ENCODE measurements at places on chromosomes 12 and 14.

GRCh38 chr12:57726884-57727757 lies 11.4 kb downstream of the AGAP2 start:
- DNase-seq: no peak

- no peak for DNase-seq
Measured at GRCh38 chr12:123522164-123522563, 11.4 kb downstream of the RILPL1 start.

DNA sequence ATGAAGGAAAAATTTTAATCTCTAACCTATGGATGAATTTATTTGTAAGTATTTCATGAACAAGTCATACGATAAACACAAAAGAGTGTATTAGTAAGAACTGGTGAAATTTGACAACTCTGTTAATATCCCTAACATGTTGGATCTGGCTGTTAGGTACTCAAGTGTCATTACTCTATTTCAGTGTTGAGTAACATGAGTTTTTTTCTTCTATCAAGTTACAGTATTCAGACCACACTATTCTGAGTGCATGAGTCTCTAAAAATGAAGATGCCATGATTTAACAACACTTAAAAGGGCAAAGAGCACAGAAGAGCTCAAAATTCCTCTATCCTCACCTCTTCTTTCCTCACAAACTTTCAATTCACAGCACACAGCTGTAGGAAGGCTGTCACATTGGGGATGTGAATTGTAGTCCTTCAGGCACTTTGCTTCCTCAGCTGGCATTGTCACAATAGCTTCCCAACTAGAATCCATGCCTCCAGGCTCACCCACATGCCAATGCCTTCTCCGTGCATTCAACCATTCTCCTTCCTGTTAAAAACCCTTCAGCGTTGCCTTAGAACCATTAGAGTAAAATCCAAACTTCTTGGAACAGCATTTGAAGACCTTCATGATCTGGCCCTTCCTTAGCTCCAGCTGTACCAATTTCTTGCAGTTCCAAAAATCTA lies 73.7 kb upstream of the DBX2 start:
- DNase-seq: no peak

DNA sequence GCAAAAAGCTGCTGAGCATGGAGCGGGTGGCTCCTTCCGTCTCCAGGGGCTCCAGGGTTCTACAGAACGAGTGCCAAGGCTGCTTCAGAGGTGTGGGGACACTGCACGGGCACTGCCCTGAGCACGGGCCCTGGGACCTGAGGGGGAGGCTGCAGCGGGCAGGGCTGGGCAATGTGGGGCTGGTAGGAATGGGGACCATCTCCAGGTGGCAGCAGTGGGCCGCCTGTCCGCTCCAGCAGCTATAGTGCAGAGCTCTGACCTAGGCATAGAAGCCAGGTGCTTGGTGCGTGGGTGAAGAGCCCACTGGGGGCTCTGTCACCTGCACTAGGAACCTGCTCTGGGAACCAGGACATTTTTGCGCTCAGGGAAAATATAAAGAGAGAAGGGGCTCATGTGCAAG lies 22.3 kb downstream of the HDAC7 start:
- no peak for DNase-seq

DNA sequence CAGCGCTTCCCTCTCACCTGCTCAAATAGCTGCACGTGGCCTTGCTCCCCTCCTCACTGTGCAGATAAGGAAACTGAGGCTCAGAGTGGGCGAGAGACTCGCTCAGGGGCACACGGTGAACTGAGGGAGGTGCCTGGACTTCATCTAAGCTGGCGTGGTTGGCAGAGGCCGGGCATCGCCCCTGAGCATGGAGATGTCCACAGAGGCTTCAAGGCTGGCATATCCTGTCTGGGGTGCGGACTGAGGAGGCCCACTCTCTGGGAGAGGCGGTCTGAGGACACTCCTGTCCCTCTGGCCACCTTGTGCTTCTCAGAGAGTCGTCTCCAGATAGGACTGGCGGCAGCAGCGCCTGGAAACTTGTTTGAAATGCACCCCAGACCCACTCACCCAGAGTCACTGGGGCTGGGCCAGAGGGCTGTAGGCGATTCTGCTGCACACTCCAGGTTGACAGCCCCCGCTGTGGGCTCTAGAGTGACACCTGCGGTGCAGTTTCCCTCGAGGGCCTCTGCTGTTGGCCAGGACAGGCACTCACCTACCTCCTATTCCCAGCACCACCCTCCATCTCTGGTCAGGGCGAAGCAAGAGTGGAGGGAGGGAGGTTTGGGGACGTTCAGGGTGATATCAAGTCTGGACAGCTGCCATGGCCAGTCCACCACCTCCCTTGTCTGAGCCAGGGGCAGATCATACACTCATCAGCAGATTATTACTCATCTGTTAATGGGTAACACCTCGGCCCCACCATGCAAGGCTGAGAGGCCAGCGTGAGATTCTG lies 11.2 kb upstream of the LBHD2 start:
- DNase-seq: no peak

DNA sequence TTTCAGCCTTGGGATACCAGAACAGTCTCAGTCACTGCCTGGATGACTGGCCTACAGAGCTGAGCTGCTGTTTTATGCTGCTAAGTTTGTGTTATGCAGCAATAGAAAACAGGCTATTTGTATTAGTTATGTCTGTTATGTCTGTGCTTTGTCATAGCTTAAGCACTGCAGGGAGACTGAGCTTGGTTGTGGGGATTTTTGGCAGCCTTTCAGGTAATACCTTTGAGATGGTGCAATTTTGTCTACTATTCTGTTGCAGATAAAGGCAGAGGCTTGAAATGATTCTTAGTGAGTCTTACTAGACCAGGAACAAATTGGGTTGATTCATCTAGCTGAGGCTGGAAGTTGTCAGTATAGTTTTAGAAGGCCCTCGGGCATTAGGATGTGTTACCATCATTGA lies 201.3 kb upstream of the RBM19 start:
- no peak for DNase-seq

DNA sequence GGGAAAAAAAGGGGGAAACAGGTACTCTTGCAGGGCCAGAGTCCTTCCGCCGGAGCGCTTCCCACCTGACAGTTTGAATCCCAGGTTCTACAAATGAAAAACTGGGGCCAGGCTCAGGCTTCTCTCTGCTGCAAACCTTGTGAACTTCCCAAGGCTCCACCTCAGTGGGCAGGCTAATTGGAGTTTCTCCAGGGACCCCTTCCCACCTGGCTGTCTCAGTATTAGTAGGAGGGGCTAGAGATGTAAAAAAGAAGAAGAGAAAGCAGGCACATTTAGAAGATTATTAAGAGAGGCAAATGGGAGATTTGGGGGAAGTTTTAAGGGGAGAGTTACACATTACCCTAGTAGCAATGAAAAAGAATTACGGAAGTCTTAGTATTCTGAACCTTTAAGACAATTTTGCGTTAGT lies 20.0 kb upstream of the CLEC2D start:
- DNase-seq: no peak

- DNase-seq: no peak
Measured at GRCh38 chr12:105030820-105031807, 45.0 kb downstream of the NOPCHAP1 start.

- no peak for DNase-seq
Measured at GRCh38 chr12:98808243-98808875, 163.3 kb downstream of the APAF1 start.

DNA sequence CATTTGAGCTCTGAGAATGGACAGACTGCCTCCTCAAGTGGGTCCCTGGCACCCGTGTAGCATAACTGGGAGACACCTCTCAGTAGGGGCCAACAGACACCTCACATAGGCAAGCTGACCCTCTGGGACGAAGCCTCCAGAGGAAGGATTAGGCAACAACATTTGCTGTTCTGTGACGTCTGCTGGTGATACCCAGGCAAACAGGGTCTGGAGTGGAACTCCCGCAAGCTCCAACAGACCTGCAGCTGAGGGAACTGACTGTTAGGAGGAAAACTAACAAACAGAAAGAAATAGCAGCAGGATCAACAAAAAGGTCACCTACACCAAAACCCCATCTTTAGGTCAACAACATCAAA lies 69.6 kb downstream of the CEP83 start:
- no peak for DNase-seq

DNA sequence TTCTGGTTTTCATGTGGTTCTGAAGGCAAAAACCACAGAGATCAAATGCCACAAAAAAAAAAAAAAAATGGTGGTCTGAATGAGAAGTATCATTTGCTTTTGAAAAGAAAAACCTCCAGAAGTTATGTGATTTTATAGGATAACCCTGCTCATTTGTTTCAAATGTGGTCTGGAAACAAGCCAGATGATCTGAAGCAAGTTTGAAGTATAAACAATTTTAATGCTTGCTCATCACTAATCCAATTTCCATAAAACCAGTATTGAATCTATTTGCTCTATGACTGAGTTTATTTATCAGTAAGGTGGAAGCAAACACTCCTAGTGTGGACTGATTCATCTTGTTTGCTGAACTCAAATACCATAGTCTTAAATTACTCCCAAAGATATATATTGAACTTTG lies 407.3 kb upstream of the FLRT2 start:
- DNase-seq: no peak

- DNase-seq: no peak
Measured at GRCh38 chr14:61557854-61558253, 137.5 kb upstream of the HIF1A start.

DNA sequence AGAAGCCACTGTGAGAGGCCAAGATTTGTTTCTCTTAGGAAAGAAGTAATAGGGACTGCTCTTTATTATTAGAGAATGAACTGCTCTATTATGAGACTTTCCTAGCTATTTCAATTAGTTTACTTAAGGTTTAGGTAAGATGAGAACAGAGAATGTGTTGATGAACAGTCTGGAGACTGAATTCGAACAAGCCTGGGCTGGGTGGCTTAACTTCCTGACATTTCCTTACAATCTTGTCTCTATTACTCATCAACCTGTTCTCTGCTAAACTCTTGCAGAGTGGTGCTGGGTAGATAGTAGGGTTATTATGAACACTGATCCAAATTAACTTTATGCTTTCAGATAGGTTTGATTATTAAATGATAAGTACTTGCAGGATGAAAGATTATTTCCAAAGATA lies 31.2 kb downstream of the SLC15A5 start:
- DNase-seq: no peak

DNA sequence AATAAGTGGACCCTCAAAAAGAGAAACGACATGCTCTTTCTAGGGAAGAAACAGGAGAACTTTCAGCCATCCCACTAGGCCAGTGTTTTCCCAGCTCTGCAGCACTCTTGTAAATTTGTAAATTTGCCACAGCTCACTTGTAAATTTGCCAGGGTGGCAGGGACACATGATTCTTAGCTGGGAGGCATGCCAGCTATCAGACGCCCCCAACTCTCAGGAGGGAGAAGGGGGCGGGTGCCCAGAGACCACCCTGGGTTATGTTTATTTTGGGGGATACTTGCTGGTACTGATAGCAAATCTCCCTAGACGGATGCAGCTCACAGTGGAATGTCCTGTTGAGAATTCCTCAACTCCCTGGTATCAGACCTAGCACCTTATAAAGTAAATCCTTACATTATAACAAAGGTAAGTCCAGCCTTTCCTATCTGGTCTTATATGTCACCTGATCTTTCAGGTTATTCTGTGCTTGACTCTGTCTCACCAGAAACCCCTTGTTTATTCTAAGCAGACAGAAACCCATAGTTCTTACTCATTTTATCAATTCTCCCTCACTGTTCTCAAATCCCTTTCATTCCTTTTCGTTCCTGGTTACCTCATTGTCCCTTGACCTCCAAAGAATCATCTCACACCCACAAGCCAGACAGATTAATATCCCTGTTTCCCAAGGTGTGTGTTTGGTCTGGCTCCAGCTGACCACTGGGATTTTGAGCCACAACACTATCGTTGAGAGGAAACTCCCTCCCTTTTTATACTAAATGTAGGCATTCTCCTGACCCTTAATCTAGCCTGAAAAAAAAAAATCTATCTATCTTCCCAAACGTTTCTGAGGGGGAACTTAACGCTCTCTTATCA lies 69.3 kb upstream of the HMGA2 start:
- DNase-seq: no peak

DNA sequence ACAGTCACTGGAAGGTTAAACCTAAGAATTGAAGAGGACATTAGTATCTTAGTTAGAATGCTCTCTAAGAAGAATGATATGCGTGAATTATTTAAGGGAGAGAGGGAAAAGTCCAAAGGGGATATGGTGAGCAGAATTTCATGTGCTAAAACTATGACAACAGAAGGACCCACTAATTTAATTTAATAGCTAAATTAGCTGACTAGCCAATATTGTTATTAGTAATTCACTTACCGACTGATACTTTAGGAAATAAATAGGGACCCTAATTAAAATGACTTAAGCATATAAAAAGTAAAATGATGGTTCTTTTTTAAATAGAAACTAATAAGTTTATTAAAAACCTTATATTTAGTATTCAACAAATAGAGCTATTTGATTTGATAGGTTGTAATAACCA lies 179.6 kb downstream of the RASSF9 start:
- DNase-seq: no peak

DNA sequence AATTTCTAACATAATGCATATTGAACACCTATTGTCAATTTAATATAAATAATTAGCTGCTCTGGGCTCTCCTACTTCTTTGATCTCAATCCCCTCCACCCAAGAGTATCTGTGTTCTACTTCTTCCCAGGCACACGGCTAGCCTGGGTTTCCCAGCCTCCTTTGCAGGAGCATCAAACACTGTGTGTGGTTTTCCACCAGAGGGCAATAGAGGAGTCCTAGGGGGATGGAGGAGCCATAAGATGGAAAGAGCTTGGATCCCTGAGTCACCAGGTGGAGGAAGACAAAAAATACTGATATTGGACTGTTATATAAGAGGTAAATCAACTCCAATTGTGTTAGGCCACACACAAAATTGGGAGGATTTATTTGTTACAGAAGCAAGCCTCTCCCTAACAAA lies 333.7 kb downstream of the GLT1D1 start:
- no peak for DNase-seq

DNA sequence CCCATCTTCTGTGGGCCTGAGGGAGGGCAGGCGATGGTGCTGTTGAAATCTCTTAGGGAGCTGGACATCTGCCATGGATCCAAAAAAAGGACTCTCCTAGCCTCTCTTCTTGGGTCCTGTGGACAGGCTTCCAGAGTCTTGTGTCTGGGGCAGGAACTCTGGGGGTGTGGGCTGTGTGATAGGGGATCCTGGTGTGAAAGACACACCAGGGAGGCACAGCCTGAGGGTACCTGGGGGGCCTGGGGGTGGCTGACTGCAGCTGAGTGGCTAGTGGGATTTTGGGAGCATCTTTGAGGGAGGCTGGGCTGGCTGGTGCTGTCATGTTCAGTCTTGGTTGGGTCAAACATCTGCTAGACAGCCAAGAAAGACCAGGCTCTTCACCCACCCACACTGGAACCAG lies 1.8 kb upstream of the KRT83 start:
- DNase-seq: no peak

DNA sequence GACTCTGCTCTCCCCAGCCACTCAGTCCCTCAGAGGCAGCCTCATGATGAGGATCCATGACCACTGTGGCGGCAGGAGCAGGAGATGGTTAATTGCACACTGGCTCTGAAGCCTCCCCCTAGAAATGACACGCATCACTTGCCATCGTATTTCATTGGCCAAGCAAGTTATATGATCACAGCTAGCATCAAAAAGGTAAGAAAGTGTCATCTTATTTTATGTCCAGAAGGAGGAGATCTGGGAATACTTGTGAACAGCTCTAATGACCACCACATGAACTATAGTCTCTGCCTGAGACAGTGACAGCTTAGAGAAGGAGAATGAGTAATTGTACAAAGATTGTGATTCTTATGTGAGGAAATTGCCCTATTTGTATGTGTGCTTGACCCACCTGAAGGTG lies 363.4 kb downstream of the NUAK1 start:
- no peak for DNase-seq

Measured in activated gamma-delta T cell treated with anti-CD3 and anti-CD28 coated beads, Interleukin-2, amount 50 U/mL, for 16 hours (primary cell).